ENCODE measurements at places on chromosomes 6 and 20.

GRCh38 chr20:13458860-13459451 lies 179.8 kb downstream of the TASP1 start:
- DNase-seq: no peak

- DNase-seq: no peak
Measured at GRCh38 chr6:37635319-37635718, 62.4 kb downstream of the MDGA1 start.

- DNase-seq: no peak
Measured at GRCh38 chr6:89985751-89986493, 91.7 kb downstream of the GJA10 start.

- no peak for DNase-seq
Measured at GRCh38 chr6:54291146-54291545, 17.1 kb upstream of the TINAG start.

DNA sequence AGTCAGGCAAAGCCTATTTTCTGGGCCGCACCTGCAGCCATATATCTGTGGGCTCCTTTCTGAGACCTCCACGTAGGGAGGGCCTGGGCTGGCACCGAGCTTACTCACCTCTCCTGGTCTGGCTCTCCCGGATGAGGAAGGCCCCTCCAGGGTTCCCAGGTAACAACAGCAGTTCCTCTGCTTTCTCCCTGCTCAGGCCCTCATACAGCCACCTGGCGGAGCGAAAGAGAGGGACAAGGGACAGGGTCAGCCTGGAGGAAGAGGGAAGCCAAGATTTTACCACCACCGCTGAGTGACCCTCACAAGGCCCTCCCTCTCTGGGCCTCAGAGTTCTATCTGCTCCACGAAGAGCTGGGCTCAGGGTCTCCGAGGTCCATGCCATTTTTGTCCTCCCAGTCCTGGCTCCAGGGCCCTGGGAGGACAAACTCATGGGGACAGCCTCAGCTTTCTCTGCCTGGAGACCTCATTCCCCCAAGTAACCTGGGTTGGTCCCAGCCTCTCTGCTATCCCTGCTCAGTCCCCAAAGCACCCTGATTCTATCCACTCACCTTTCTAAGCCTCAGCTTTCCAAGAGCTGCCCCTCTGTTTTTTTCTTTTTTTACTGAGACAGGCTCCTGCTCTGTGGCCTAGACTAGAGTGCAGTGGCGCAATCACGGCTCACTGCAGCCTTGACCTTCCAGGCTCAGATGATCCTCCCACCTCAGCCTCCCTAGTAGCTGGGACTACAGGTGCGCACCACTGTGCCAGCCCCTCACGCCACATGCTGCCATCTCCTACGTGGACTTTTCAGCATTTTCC lies 13.3 kb downstream of the SLA2 start:
- DNase-seq: no peak

DNA sequence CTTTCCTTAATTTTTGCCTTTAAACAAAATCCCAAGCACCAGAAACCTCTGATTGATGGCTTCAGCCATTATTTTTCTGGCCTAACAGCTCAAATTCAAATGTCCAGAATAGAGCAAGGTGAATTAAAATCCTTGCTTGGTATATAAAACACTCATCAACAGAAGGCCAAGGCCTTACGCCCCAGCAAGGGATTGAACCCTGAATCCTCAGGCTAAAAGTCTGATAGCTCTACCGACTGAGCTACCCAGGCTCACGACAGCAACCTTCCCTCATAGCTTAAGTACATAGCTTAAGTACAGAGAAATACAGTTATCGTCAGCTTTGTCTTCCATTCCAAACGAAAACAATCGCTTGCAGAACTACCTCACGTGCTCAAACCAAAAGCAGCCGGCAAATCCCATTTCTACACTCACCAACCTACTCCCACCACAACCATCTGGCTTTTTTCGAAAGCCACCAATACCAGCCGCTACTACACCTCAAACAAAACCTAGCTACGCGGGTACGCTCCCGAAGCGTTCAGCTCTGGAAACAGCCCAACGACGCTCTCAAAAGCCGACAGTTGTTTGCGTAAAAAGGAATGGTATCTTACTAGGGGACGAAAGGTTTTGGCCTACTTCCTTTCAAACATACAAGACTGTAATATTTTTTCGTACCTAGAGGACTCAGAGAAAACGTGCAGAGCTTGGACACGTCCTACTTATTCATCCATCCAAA lies 167.5 kb downstream of the GPX5 start:
- DNase-seq: no peak

GRCh38 chr6:140183881-140184280 lies 809.4 kb upstream of the CITED2 start:
- DNase-seq: no peak

- no peak for DNase-seq
Measured at GRCh38 chr6:75409286-75409685, 84.3 kb downstream of the FILIP1 start.

GRCh38 chr6:14728396-14729024 lies 517.4 kb upstream of the JARID2 start:
- no peak for DNase-seq

- DNase-seq: peak; percentile 73
Measured at GRCh38 chr6:25882051-25882496, 8.0 kb upstream of the SLC17A3 start.

GRCh38 chr6:107144014-107144413 lies 28.7 kb upstream of the BEND3 start:
- DNase-seq: no peak

GRCh38 chr6:36337814-36338213 lies 1.1 kb upstream of the BNIP5 start:
- DNase-seq: no peak

- no peak for DNase-seq
Measured at GRCh38 chr6:87968435-87969278, 79.0 kb upstream of the SPACA1 start.

GRCh38 chr20:38770546-38770945 lies 22.3 kb downstream of the ACTR5 start:
- DNase-seq: no peak

- DNase-seq: no peak
Measured at GRCh38 chr20:62782149-62782892, 14.0 kb upstream of the MRGBP start.

DNA sequence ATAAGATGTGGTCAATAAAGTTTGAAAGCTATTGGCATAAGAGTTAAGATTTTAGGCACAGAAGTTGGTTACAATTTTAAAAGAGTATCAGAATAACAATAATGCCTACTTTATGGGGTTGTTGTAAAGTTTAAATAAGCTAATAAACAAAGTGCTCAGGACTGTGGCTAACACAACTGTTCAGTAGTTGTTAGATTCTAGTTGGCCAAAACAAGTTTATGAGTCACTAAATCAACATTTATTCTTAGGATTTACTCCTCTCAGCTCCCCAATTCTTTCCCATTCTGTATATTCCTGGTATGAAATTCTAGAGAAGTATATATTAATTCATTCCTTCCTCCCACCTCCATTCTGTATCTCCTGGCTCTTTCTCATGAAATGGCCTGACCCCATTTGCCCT lies 14.5 kb downstream of the RMND1 start:
- no peak for DNase-seq

GRCh38 chr6:90545448-90545847 lies 41.4 kb downstream of the MAP3K7 start:
- no peak for DNase-seq

- DNase-seq: no peak
Measured at GRCh38 chr20:63980317-63980805, 571 bp upstream of the PRPF6 start.

GRCh38 chr6:111361648-111362047 lies 121.4 kb downstream of the REV3L start:
- peak; percentile 5 for DNase-seq

DNA sequence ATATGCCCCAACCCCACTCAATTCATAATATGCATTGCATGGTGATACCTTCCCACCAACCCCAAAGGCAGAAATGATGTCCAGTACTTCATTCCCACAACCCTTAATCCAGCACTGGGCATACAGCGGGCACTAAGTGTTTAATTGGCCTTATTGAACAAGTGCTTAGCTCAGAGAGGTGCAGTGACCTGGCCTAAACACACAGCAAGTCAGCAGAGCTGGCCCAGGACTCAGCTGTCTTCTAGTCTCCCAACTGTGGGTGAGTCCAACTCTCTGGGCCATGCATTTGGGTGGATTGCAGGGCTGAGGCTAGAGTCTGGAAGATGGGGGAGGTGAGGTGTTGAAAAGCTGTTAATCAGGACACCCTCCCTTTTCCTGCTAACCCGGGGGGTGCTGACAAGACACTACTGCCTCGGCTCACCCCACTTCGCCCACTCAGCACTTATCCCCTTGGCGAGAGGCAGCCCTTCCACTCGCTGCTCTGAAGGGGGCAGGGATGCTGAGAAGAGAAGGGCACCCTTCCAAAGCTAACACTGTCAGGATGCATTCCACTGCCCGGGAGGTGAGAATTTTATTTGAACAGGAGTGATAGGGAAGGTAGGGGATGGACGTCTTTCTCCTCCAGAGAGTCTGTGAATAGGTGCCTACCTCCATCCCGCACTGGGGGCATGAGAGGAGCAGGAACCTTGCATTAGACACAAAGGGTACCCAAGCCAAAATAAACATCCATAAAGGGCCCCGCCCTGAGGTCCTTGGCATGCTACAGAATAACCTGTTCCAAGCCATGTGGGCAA lies 14.2 kb downstream of the KCNK5 start:
- DNase-seq: no peak

GRCh38 chr6:42428326-42429041 lies 23.2 kb downstream of the TRERF1 start:
- DNase-seq: peak; percentile 69

GRCh38 chr6:44739181-44739580 lies 351.7 kb downstream of the CDC5L start:
- DNase-seq: no peak

DNA sequence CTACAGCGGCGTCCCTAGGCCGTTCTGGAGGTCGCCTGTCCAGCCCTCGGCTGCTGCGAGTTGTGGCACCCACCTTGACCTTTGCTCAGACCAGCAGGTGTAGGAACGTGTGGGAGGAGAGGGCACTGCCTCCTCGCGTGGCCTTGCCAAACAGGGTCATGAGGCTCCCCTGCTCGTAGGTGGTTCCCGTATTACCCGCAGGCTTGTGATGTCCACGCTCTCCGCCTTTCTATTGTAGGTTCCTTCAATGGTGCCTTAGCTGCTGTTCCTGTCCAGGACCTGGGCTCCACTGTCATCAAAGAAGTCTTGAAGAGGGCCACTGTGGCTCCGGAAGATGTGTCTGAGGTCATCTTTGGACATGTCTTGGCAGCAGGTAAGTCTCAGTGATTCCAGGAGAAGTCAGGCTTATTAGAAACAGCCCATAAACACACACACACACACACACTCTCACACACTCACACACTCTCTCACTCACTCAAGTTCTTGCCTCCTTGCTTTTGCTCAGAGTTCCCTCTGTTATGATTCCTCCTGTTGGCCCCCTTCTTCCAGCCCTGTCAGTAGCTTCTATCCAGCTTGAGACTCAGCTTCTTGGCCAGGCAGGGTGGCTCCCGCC lies 942 bp downstream of the ACAT2 start:
- DNase-seq: peak; percentile 61

GRCh38 chr6:21423106-21423854 lies 170.3 kb upstream of the SOX4 start:
- DNase-seq: no peak

DNA sequence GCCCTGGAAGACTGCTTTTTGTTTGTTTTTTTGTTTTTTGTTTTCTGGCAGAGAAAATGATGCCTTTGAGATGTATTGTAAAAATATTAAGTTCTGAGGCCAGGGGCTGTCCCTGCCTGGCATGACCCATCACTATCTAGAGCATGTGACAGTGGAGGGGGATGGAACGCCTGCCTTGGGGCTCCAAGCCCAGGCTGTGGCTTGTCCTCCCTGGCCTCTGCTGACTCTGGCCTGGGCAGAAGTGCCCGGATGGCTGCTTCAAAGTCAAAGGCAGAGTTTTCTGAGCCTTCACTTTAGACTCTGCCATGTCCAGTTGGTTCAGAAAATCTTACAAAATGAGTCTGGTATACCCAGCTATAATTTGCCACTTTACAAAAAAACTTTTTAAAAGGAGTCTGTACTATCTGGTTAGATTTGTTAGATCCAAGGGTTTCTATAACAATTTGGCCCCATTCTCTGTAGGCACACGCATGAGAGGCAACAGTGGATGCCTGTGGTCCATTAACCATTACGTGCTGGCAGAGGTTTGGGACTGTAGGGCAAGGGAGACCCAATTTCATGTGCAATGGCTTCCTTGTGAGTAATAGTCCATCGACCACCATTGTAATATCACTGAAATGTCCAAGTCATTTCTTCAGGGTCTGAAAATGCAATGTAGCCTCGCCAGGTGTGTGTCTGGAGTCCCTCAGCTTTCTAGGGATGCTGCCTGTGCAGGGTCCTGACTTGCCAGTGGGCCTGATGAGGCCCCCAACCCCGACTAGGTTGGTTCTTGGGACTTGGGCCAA lies 8.3 kb downstream of the PPP1R3G start:
- no peak for DNase-seq

DNA sequence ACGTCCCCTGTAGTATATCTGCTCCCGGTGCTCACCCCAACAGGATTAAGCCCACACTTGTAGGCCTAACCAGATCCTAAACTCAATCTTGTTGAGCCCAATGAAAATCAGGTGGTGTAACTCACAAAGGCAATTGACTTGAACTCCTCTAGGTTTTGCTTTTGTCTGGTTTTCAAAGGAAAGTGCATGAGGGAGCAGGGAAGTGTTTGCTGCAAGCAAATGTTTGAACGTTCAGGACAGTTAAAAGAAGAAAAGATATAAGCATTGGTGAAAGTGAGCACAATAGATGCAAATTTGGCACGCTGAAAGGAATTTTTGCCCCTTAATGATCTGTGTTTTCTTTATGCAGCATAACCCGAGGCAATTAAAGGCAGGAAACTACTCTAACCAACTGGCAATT lies 212.6 kb downstream of the PLCB1 start:
- DNase-seq: no peak

GRCh38 chr20:31923388-31924331 lies 28.2 kb downstream of the PDRG1 start:
- DNase-seq: no peak

Measured in CD4-positive, alpha-beta T cell treated with Interleukin-4 for 1 hour (primary cell).